ENCODE measurements at places on chromosomes 2 and 18. TPM values are rescaled to one million over a fixed set of nuclear protein-coding genes. Genes with fewer than 3 reads are reported as not detected.

DNA sequence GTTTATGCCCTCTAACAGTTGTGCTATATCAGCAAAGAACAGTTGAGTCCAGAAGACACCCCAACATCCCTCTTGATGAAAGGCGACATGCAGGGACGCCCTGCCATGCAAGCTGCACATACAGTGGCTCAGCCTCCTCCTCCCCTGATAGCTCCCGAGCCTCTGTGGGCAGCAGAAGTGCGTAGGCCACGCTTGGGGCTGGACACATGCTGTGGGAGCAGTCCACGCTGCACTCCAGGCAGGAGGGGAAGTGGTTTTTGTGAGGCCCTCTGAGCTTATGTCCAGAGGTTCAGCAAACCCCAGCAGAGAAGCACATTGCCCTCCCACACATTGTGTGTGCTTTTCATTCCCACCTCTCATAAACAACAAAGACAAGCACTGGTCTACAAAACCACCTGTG lies 162.1 kb downstream of the SEPTIN10 start:
- no peak for DNase-seq

GRCh38 chr18:79912409-79912991 lies 39.0 kb downstream of the SLC66A2 start:
- DNase-seq, result no peak

DNA sequence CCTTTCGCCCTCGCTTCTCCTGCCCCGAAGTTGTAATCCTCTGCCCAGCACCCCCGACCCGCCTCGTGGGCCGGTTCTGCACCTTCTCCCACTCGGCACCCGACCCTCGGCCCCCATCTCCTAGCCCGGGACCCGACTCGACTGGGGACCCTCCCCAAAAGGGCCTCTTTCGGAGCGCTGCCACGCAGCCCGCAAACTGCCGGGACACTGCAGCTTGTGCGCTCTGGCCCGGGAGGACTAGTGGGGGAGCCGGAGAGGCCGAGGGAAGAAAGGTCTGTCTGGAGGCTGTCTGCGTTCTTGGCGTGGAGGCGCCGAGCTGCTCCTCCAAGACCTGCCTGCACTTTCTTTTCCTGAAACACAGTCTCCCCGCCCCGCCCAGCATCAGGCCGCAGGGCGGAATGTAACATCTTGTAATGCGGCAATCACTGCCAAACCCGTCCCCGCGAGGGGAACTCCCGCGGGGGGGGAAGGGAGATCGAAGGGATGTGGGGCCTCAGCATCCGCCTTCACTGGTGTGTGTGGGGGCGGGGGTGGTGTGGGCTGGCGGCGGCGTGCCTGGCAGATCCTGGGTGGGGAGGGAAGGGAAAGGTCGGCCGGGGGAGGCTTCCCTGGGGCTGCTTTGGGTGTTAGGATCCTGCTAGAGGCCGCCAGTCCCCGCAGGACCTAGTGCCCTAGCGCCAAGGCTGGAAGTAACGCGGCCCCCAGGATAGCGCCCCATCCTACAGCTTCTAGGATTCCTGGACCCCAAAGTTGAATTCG lies 7.4 kb downstream of the DLX2 start:
- DNase-seq, result peak; percentile 95

DNA sequence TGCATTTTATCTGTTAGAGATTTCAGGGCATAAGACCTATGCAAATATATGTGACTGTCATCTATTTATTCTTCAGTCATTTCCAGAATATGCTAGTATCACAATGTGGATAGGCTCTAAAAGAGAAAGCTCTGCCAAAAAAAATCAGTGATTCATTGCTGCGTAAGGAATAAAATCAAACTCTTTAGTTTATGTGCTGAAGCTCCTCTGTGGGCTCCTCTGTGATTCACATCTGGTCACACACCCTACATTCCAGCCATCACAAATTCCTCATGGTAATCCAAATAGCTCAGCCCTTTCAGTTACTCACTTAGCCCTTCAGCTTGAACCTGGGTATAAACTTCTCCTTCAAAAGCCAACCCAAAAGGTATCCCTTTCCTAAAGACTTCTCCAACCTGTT lies 21.4 kb downstream of the DLGAP1 start:
- no peak for DNase-seq

DNA sequence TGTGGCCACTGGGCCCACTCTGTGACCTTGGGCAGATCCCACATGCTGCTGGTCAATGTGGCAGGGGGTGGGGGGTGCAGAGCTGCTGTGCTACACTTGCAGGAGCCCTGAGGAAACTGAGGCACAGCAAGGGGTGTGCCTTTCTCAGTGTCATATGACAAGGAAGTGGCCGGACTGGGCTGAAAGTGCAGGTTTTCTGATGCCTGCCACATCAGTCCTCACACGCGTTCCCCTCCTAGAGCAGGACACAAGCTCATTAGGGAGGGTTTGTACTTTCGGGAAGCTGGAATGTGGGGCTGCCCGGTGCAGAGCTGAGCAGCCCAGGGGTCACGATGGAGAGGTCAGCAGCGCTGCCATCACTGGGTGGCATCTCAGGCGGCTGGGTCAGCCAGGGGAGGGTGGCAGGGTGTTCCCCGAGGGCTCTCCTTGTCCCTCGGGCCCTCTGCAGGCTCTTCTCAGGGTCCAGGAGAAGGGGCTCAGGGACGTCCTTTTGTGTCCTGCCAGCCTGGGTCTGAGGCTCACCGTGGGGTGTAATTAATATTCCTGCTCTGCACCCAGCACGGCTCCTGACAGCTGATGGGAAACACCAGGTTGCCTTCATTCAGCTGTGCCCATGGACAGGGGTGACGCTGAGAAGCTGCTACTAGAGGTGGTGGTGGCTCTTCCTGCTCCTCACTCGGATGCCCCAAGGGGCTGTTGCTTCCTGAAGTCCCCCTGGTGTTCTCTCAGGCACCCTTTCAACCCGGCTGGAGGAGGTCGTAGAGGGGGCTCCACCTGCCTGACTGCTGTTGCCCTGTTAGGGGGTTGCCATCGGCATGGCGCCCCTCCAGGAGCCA lies 62.1 kb upstream of the HDAC4 start:
- no peak for DNase-seq

DNA sequence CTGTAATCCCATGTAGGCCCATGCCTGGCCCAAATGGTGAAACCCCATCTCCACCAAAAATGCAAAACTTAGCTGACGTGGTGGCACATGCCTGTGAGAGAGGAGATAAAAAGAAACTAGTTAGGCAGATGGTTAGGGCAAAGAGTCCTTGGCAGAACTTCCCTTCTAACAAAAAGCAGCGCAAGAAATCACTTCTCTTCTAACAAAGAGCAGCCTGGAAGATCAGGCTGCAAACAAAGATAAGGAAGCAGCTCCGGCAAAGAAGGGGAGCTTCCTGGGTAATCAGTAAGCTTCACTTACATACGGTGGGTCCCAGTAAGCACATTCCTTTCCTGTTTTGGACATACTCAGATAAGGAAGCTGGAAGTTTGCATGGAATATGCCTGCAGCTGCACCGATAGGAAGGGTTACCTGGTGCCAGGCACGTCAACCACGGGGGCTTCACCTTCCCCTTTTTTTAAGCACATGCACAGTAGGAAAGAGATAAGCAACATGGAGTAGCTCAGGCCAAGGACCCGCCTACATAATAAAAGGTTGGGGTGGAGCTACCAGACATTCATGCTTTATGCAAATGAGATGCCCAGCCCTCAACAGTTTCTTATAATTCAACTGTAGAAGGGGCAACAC lies 61.0 kb upstream of the SLC25A52 start:
- no peak for DNase-seq

DNA sequence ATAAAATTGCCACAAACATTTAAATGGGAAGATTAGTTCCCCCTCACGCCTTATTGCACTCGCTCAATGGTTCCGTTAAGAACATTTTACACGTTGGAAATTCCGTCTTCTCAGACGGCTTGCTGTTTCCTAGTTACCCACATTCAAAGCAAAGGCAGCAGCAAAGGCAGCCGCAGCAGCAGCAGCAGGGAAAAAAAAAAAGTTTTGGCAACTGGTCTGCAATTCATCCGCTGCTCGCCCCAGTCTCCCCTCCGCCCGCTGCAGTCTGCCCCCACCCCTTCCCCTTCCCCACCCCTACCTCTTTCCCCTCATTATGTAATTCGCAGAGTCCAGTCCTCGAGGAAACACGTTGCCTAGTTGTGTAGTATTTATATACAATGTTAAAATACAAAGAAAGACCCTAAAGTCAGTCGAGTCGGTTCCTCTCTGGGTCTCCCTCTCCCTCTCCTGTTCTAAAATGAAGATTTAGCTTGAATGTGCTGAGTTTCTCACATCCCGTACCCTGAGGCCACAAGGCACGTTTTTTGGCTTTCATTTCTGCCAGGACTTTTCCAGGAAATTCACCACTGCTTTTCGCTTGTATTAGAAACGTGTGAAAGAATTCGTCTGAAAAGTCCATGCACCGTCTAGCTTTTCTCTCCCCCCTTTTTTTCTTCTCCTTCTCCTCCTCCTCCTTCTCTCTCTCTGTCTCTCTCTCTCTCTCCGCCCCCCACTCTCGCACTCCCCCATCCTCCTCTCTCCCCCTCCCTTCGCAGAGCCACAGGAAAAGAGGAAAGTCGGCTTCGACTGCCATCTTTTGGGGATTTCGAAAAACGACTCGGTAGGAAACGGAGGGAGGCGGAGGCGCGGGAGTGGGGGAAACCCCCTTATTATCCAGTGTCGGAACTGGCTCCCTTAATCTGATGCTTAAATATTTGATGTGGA lies 140.0 kb downstream of the MEIS1 start:
- DNase-seq, result peak; percentile 76

- no peak for DNase-seq
Observed at GRCh38 chr2:145302886-145303285, 783.0 kb upstream of the ZEB2 start.

- DNase-seq, result no peak
Observed at GRCh38 chr2:100228967-100229366, 86.6 kb upstream of the AFF3 start.

GRCh38 chr2:30701782-30702181 lies 105.5 kb downstream of the CAPN13 start:
- no peak for DNase-seq

DNA sequence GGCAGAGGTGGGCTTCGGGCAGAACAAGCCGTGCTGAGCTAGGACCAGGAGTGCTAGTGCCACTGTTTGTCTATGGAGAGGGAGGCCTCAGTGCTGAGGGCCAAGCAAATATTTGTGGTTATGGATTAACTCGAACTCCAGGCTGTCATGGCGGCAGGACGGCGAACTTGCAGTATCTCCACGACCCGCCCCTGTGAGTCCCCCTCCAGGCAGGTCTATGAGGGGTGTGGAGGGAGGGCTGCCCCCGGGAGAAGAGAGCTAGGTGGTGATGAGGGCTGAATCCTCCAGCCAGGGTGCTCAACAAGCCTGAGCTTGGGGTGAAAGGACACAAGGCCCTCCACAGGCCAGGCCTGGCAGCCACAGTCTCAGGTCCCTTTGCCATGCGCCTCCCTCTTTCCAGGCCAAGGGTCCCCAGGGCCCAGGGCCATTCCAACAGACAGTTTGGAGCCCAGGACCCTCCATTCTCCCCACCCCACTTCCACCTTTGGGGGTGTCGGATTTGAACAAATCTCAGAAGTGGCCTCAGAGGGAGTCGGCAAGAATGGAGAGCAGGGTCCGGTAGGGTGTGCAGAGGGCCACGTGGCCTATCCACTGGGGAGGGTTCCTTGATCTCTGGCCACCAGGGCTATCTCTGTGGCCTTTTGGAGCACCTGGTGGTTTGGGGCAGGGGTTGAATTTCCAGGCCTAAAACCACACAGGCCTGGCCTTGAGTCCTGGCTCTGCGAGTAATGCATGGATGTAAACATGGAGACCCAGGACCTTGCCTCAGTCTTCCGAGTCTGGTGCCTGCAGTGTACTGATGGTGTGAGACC lies at the start of gene PROC:
Gene PROC (plus strand): TSS at position 128 of the 812 bp plus-strand sequence. CDS start 1,516 bp downstream, outside the sequence.
- DNase-seq, result no peak

DNA sequence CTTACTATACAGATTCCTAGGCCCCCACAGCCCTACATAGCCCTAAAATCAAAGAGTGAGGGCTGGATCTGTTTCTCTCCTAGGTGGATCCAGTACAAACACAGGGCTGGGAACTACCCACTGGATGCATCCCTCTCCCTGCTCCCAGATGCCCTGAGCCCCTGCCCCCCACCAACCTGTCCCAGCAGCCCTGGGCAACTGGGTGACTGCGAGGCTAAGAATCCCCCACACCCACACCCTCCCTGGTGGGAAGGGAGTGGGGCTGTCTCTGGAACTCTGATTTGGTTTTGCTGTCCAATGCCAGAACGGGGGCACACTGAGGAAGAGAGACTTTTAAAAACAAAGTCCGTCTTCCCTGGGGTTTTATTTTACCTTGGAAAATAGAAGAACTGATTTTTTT lies 113.1 kb downstream of the SMAD7 start:
- no peak for DNase-seq

DNA sequence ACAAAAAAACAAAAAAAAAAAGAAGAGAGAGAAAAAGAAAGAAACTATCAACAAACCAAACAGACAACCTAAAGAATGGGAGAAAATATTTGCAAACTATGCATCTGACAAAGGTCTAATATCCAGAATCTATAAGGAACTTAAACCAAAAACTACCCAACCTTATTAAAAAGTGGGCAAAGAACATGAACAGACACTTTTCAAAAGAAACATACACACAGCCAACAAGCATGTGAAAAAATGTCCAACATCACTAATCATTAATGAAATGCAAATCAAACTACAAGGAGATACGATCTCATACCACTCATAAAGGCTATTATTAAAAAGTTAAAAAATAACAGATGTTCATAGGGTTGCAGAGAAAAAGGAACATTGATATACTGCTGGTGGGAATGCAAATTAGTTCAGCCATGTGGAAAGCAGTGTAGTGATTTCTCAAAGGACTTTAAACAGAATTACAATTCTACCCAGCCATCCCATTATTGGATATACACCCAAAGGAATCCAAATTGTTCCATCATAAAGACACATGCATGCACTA lies 7.2 kb upstream of the POLE4 start:
- DNase-seq, result no peak

- no peak for DNase-seq
Observed at GRCh38 chr2:119862127-119862889, 102.6 kb downstream of the PTPN4 start.

DNA sequence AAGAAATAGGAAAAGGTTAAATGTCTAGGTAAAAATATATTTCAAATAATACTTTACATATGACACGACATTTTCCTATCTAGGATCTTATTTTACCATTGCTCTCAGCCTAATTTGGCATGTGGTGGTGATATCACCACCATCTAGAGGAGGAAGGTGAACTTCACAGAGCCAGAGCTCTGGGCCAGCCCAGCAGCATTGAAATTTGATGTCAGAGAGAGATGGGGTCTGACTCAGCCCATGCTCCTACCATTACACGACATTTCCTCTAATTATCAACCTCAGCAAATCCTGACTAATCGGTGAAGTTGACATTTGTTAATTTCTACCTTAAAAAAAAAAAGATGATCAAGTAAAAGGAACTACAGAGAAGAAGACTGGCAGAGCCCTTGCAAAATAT lies 42.3 kb downstream of the LRRTM4 start:
- DNase-seq, result no peak

GRCh38 chr2:74856599-74856998 lies 22.7 kb downstream of the HK2 start:
- DNase-seq, result no peak

- DNase-seq, result peak; percentile 51
Observed at GRCh38 chr2:25606892-25607291, 66.5 kb downstream of the DTNB start.

The B4GALT6 gene
- total RNA-seq, result 3.8 TPM

The HOXD10 gene
- total RNA-seq, result 9.3 TPM

The RRM2 gene
- 110 TPM for total RNA-seq

The FHL2 gene
- total RNA-seq, result 146 TPM

Measured in M059J (cell line).